ENCODE measurements at places on chromosomes 7 and 10.

GRCh38 chr7:15084368-15084767 lies 181.8 kb upstream of the DGKB start:
- H3K27ac ChIP-seq: peak overlapping the region; percentile 67
- H3K27me3 ChIP-seq: no peaks in the 10 kb centered on the region
- no peak for DNase-seq
- no peaks in the 10 kb centered on the region for H3K36me3 ChIP-seq

DNA sequence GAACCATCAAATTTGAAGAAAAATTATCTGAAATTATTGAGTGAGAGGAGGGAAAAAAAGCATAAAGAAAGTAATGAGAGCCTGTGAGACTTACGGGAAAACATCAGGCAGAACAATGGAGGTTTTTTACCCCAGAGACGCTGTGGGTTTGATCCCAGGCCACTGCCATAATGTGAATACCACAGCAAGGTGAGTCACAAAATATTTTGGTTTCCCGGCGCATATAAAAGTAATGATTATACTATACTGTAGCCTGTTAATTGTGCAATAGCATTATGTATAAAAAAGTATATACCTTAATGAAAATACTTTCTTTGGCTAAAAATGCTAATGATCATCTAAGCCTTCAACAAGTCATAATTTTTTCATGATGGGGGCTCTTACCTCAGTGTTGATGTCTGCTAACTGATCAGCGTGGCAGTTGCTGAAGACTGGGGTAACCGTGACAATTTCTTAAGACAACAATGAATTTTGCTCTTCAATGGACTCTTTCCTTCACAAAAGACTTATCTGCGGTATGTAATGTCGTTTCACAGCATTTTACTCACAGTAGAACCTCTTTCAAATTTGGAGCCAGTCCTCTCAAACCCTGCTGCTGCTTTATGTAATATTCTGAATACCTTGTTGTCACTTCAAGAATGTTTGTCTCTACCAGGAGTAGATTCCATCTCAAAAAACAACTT lies 97.0 kb upstream of the FAM20C start:
- H3K27ac ChIP-seq: no peak overlapping the region
- H3K36me3 ChIP-seq: no peaks in the 10 kb centered on the region
- no peak for DNase-seq
- no peak overlapping the region for H3K4me3 ChIP-seq
- peaks cover 15% of the 10 kb centered on the region for H3K4me1 ChIP-seq
- no peaks in the 10 kb centered on the region for H3K27me3 ChIP-seq

GRCh38 chr10:116194061-116194460 lies 78.9 kb downstream of the GFRA1 start:
- H3K4me3 ChIP-seq: no peak overlapping the region
- no peak overlapping the region for H3K27ac ChIP-seq
- peaks cover 1% of the 10 kb centered on the region for H3K4me1 ChIP-seq
- no peaks in the 10 kb centered on the region for H3K27me3 ChIP-seq

- peaks cover 3% of the 10 kb centered on the region for H3K4me1 ChIP-seq
- H3K4me3 ChIP-seq: no peak overlapping the region
- H3K27me3 ChIP-seq: no peaks in the 10 kb centered on the region
- peaks cover 87% of the 10 kb centered on the region for H3K36me3 ChIP-seq
- DNase-seq: no peak
These were observed 275.7 kb downstream of the CELF2 start for GRCh38 chr10:11293332-11293731.

GRCh38 chr7:104900525-104901239 lies 113.3 kb upstream of the KMT2E start:
- no peak overlapping the region for H3K27ac ChIP-seq
- H3K4me1 ChIP-seq: no peaks in the 10 kb centered on the region
- H3K27me3 ChIP-seq: peaks cover 53% of the 10 kb centered on the region
- DNase-seq: no peak

- peak overlapping the region; percentile 43 for H3K4me3 ChIP-seq
- H3K36me3 ChIP-seq: no peaks in the 10 kb centered on the region
- peak; percentile 84 for DNase-seq
- H3K27ac ChIP-seq: no peak overlapping the region
- no peaks in the 10 kb centered on the region for H3K27me3 ChIP-seq
These were observed 147.7 kb upstream of the AKR1E2 start for GRCh38 chr10:4678023-4678950.

DNA sequence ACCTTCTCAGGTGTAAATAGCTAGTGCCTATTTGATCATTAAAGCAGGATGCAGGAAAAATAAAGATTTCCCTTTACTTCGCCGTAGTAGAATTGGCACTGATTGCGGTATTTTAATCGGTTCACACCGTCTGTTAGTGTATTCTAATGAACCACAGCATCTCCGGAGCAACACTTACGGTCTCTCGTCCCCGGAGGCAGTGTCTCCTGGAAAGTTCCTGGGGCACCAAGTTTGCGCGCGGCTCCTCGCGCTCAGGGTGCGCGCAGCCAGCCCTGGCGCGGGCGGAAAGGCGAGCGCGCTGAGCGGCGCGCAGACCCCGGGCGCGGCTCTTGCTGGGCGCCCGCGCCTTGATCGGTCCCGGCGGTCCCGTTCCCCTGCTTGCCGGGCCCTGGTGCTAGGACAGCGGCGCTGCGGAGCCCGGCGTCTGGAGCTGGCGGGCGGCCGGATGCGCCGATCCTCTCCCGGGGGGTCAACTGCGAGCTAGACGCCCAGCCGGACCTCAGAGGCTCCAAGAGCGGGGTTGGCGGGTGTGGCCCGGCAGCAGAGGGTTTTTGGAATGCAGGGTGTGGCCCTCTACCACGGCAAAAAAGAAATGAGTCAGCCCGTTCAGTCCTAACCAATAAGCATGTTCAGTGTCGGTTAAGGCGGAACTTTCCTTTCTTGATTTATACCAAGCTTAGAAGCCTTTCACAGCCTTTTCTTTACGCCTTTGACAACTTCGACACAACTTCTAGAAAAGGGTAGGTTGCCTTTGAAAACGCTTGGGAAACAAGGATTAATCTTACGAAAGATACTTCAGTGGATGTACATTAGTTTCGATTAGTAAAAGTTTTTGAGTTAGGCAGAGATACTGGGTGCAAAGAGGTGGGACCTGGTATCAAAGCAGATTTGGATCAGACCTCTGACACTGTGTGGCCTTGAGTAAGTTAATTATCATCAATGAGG lies 166.8 kb upstream of the ASAH2 start:
- H3K27ac ChIP-seq: no peak overlapping the region
- H3K4me3 ChIP-seq: peak overlapping the region; percentile 74
- no peaks in the 10 kb centered on the region for H3K27me3 ChIP-seq
- peak; percentile 73 for DNase-seq

DNA sequence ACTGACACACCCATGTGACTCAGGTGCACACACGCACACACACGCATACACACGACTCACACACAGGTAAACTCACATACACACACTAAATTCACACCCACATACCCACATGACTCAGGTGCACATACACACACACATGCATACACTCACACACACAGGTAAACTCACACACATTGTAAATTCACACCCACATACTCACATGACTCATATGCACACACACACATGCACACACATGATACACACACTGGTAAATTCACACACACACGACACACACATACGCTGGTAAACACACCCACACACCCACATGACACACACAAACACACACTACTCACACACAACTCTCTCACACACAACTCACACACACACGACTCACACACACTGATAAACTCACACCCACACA lies 63.6 kb downstream of the TCERG1L start:
- no peak for DNase-seq
- H3K4me3 ChIP-seq: no peak overlapping the region
- H3K36me3 ChIP-seq: no peaks in the 10 kb centered on the region
- no peaks in the 10 kb centered on the region for H3K4me1 ChIP-seq
- no peak overlapping the region for H3K27ac ChIP-seq
- peaks cover 6% of the 10 kb centered on the region for H3K27me3 ChIP-seq

- H3K4me1 ChIP-seq: no peaks in the 10 kb centered on the region
- no peak overlapping the region for H3K27ac ChIP-seq
- no peak overlapping the region for H3K4me3 ChIP-seq
- H3K36me3 ChIP-seq: no peaks in the 10 kb centered on the region
- no peaks in the 10 kb centered on the region for H3K27me3 ChIP-seq
These were observed 116.3 kb upstream of the CSTF2T start for GRCh38 chr10:51815723-51816122.

DNA sequence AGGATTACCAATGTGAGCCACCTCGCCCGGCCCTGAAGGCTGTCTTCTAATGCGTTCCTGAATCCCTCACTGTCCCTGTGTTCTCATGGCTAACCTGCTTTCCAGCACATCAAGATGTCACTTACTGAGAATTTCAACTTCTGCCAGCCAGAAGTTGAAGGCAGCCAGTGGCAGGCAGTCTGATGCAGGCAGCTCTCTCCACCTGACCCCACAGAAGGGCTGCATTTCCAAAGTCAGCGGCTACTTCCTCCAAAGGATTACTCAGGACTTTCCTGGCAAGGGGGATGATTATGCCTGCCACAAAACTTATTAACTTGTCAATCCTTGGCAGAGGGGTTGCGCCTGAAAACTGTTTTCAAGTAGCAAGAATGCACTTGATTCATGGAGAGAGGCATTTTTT lies 1219.4 kb downstream of the TYW1 start:
- no peak for DNase-seq
- no peaks in the 10 kb centered on the region for H3K36me3 ChIP-seq
- H3K4me1 ChIP-seq: no peaks in the 10 kb centered on the region
- H3K4me3 ChIP-seq: no peak overlapping the region
- no peak overlapping the region for H3K27ac ChIP-seq

- DNase-seq: peak; percentile 68
- H3K4me3 ChIP-seq: no peak overlapping the region
- peaks cover 14% of the 10 kb centered on the region for H3K36me3 ChIP-seq
- peak overlapping the region; percentile 43 for H3K27ac ChIP-seq
These were observed 116.8 kb upstream of the SH2B2 start for GRCh38 chr7:102169651-102170392.

DNA sequence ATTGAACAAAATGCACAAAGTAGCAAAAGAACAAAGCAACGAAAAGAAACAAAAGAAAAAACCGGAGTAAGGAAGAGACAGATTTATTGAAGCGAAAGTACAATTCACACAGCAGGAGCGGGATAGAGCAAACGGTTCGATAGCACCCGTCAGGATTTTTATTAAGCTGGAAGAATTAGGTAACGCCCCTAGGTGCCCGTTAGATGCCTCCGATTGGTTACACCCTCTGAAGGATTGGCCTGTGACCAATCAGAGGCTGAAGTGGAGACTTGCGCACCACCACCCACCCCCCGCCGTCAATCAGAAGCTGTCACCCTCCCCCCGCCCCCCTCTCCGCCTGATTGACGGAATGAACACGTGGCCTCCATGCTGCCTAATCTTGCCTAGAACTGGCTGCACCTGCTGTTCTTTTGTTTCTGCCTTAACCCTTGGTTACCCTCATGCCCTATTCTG lies 16.8 kb downstream of the OCM2 start:
- no peak overlapping the region for H3K27ac ChIP-seq
- peak; percentile 11 for DNase-seq
- H3K4me1 ChIP-seq: peaks cover 8% of the 10 kb centered on the region
- no peak overlapping the region for H3K4me3 ChIP-seq
- H3K27me3 ChIP-seq: no peaks in the 10 kb centered on the region
- H3K36me3 ChIP-seq: peaks cover 4% of the 10 kb centered on the region

GRCh38 chr10:4801405-4801804 lies 24.6 kb upstream of the AKR1E2 start:
- H3K27me3 ChIP-seq: no peaks in the 10 kb centered on the region
- no peak for DNase-seq
- peaks cover 1% of the 10 kb centered on the region for H3K4me1 ChIP-seq
- H3K36me3 ChIP-seq: no peaks in the 10 kb centered on the region
- H3K27ac ChIP-seq: no peak overlapping the region

DNA sequence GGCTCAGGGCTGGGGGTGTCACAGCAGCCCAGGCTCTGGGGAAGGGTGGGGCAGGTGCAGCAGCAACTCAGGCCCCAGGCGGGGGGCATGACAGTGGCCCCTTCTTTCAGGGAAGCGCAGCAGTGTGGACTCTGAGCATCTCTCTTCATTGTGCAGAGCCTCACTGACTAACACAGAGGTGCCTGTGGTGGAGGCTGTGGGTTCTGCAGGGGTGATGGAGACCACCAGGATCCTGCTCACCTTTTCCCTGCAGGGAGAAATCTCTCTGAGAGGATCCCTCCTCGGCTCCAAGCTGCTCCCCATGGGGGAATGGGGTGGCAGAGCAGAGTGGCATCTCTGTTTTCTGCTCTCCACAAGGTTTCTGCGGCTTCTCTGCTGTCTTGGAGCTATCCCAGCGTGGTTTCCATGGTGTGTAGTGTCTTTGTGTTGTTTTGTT lies 37.8 kb upstream of the SHH start:
- peaks cover 2% of the 10 kb centered on the region for H3K4me1 ChIP-seq
- H3K27me3 ChIP-seq: peaks cover 13% of the 10 kb centered on the region
- no peak for DNase-seq
- no peak overlapping the region for H3K27ac ChIP-seq
- H3K36me3 ChIP-seq: no peaks in the 10 kb centered on the region
- H3K4me3 ChIP-seq: no peak overlapping the region

DNA sequence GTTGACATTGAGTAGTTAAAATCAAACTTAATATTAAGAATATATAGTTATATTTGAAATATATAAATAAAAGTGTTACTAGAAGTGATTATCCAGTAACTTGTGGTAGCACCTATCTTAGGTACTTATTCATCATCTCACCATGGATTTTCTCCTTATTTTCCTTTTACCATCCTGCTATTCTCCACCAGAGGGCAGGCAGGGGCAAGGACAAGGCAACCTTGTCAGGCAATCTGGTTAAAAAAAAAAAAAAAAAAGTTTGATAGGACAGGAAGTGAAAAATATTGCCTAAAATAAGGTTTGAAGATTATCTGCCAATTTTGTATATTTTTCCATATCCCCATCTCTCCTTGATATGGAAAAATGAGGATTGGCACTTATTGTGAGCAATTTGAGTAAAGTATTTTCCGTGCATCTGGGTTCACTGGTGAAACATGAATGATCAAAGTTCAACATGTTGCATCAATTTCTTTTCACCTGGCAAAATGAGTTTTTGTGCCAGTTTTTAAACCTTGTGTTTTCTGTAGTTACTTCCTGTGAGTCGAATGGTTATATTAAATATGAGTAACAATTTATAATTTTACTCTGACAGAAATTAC lies 256.7 kb downstream of the AGMO start:
- no peak overlapping the region for H3K4me3 ChIP-seq
- no peaks in the 10 kb centered on the region for H3K27me3 ChIP-seq
- DNase-seq: peak; percentile 66
- no peak overlapping the region for H3K27ac ChIP-seq
- no peaks in the 10 kb centered on the region for H3K36me3 ChIP-seq

DNA sequence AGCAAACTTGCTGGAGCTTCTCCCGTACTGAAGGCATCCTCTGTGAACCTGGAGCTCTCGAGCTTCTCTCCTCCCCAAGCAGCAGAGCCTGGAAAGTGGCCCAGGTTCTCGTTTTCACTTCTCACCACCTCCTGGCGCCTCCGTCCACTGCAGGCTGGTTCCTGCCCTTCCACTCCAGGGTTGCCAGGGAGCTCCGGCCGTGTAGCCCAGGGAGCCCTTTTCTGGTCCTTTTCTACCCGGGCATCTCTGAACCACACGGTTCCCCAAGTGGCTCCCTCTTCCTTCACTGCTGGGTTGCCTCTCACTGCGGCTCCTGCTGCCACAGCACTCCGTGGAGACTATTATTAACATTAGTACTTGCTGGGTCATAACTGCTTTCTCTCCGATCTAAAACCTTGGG lies 208.6 kb upstream of the PPP2R2D start:
- no peak overlapping the region for H3K4me3 ChIP-seq
- no peaks in the 10 kb centered on the region for H3K27me3 ChIP-seq
- H3K27ac ChIP-seq: no peak overlapping the region
- no peaks in the 10 kb centered on the region for H3K36me3 ChIP-seq

All from mesenchymal stem cell (in vitro differentiated cells and primary cell).